ENCODE measurements at places on chromosomes 7 and 10.

DNA sequence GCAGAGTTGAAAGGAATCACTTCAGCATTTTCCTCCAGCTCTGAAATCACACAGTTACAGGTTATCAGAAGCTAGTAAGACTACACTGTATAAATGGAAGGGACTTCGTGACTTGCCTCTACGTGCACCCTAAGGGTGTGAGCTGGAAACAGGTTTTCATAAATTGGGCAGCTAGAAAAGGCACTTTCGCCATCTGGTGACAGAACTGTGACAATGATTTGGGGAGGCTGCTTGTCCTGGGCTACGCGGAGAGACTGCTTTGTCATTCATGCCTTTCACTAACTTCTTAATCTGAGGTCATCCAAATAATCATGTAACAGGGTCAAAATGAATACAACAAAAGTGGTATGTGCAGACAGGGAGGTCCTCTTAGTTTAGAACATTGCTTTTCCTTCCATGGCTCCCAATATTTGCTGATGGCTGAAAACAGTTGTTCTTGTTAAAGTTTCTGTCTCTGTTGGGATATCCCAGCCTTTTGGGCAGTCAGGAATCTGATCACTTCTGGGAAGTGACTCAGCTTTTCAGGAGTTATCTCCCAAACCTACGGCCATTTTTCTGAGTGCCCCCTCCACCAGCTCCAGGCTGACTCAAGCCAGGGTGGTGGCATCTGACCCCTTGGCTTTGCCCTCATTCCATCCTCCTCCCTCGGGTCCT lies 17.8 kb downstream of the VWC2 start:
- no peak for DNase-seq

- no peak for DNase-seq
Measured at GRCh38 chr7:69906283-69906995, 308.2 kb downstream of the AUTS2 start.

DNA sequence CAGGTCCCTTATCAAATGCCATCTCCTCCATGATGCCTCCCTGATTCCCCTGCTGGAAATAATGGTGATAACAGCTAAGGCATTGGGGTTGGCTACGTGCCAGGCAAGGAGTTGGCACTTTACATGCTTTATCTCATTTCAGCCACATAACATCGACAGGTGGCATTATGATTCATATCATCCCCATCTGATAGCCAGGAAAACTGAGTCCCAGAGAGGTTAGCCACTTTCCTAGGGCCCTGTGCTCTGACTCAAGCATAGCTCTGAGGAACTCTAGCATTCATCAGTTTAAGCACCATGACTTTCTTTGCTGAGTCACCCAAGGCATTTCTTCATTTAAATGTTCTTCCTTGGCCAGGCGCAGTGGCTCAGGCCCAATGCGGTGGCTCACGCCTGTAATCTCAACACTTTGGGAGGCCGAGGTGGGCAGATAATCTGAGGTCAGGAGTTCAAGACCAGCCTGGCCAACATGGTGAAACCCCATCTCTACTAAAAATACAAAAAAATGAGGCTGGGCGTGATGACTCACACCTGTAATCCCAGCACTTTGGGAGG lies 6.6 kb downstream of the LEP start:
- no peak for DNase-seq

- no peak for DNase-seq
Measured at GRCh38 chr7:14137676-14138075, 148.2 kb upstream of the ETV1 start.

DNA sequence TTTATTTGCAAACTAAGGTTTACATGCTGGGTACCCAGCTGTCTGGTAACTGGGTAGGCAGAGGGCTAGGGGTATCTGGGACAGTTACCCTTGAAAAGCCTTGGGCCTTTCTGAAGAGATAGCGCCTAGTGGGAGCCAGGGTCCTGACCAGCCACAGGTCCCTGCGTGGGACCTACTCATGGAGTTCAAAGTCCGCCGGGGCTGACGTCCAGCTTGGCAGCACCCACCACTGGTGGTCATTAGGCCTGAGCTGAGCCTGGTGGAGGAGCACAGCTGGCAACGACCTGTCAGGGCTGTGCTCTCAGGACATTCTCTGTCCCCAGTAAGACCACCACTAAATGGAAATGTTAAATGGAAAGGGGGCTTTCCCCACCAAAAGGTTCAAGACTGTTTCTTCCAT lies 20.0 kb downstream of the GUSB start:
- DNase-seq: no peak

DNA sequence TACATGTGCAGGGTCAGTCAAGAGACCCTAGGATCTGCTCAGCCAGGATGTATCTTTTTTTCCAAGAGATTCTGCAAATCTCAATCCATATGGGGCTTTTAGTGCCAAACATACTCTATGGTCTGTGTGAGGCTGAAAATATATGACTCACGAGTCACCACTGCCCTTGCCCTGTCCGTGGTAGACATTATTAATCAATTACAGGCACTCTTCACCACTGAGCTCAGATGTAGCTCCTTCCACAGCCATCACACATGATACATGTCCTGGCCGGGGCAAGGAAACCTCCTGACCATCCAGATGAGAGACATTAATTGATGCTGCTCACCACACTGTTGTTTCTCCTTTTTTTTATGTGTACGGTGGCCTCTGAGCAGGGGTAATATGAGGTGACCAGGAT lies 90.2 kb upstream of the RET start:
- DNase-seq: no peak

- DNase-seq: no peak
Measured at GRCh38 chr10:59713196-59713821, 3.7 kb upstream of the SLC16A9 start.

DNA sequence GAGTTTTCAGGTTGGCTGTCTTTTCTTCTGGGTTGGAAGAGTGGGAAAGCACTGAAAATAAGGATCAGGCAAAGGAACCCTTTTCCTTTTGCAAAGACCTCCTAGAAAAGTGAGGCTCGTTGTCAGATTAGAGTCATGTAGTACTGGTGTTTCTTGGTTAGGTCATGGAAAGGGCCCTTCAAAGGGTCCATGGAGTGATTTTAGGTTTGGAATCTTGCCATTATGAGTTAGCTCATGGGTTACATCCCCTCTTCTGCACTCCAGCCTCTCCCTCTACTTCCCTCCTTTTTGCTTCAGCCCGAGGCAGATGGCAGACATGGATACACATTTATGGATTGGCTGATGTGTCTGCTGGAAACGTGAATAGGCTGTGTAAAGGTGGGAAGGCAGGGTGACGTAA lies 47.0 kb downstream of the CREB5 start:
- DNase-seq: no peak

DNA sequence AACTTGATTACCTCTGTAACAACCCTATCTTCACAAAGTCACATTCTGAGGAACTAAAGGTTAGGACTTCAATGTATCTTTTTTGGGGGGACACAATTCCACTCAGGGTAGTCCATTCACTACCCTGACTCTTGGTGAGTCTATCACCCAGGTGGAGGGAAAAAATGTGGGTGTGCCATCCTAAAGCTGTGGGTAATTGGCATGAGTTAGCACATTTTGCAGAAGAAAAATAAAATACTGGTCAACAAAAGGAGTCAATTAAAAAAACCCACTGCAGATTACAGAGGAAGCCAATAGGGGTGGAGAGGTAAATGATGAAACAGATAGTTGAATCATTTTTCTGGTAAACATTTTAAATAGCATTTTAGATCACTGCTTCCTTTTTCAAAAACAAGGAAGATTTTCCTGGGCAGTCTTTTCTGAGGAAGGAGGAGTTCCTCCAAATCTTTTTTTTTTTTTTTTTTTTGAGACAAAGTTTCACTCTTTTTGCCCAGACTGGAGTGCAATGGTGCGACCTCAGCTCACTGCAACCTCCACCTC lies 5.1 kb upstream of the BLVRA start:
- DNase-seq: no peak

DNA sequence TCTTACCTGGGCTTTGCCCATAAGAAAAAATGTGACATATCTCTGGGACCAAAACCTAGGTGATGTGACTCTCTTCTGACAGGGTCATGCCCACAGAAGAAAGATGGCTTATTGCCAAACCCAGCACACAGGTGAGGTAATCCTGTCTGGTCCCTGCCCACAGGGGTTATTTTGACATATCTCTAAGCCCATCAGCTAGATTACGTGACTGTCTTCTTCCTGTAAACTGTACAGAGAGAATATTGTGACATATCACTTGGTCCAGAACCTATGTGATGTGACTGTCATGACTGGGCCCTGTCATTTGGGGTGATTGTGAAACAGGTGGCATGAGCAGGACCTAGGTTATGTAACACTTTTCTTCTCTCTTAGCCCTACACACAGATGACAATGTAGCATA lies 48.8 kb upstream of the ZNF680 start:
- DNase-seq: no peak

DNA sequence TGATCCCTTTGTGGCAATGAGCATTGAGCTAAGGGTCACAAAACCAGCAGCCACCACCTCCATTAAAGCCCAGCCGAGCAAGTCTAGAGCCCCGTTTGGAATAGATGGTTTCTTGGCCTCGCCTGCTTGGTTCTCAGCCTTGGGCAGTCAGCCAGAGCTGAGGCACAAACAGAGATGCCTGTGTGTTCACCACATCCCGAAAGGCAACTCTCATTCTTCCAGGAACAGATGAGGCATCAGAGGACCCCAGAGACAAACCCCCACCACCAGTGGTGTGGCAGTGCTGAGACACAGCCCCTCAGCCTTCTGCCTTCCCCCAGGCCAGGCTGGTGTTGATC lies 203.3 kb upstream of the ZMIZ1 start:
- no peak for DNase-seq

- DNase-seq: no peak
Measured at GRCh38 chr10:73983096-73984047, 14.5 kb upstream of the VCL start.

- DNase-seq: no peak
Measured at GRCh38 chr10:123518765-123519164, 147.4 kb upstream of the GPR26 start.

DNA sequence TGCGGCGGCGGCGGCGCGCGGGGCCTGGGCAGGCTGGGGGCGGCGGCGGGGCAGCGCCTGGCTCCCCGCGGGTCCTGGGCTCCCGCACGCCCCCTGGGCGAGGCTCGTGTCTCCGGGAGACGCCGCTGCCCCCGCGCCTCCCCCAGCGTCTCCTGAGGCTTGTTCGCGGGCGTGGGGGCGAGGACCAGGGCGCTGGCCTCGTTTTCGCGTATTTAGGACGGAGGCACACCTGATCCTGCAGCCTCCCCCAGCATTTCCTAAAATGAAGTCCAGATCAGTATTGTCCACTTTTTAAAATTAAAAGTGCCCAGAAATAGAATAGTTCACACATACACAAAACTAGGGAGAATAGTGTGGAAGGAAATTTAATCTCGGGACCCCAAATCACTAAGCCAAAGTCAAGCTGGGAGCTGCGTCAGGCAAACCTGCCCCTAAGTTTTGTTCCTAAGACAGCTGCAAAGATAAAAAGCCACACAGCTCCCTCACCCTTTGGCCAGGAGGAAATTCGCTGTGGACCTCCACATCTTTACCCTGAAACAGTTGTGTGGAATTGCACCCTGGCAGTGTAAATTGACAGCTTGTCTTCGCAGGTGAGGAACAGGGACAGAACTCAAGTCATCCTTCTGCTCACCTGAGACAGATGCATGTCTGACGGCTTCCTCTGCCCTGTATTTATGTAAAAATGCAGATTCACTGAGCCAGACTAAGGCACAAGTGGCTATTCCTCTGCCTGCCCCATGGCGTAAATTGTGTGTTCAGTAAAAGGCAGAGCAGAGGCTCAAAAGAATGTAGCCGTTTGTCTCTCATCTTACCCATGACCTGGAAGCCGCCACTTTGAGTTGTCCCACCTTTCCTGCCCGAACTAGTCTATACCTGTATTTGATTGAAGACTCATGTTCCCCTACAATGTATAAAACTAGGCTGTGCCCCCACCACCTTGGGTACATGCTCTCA lies 740 bp downstream of the GALNT11 start:
- DNase-seq: no peak

GRCh38 chr7:5591278-5591874 lies 167.7 kb upstream of the TNRC18 start:
- DNase-seq: no peak

DNA sequence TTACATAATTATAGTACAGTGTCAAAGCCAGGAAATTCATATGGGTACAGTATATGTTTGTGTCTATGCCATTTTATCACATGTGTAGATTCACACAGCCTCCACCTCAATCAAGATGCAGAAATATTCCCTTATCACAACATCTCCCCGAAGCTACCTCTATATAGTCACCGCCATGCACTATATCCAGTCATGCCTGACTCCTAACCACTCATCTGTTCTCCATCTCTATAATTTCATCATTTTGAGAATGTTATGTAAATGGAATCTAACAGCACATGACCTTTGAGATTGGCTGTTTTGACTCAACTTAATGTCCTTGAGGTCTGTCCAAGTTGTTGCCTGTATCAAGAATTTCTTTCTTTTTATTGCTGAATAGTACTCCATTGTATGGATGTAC lies 22.3 kb upstream of the SLC25A13 start:
- no peak for DNase-seq

GRCh38 chr7:74542558-74543117 lies 88.9 kb downstream of the GTF2IRD1 start:
- DNase-seq: no peak

DNA sequence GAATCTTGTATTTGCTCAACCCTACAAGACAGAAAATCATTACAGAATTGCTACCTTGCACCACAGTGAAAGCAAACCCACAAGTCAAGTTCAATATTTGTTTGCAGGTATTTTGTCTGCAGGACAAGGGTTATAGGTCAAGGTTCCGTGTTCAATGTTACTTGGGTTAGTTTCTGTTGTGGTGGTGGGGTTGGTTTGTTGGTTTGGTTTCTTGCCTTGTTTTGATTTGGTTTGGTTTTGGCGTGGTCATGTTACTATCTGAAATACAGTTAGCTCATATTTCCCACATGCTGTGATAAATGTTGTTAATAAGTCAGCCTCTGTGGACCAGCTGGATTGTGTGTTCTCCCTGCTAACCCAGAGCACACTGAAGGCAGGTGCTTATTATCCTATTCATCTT lies 75.6 kb upstream of the INSIG1 start:
- no peak for DNase-seq

DNA sequence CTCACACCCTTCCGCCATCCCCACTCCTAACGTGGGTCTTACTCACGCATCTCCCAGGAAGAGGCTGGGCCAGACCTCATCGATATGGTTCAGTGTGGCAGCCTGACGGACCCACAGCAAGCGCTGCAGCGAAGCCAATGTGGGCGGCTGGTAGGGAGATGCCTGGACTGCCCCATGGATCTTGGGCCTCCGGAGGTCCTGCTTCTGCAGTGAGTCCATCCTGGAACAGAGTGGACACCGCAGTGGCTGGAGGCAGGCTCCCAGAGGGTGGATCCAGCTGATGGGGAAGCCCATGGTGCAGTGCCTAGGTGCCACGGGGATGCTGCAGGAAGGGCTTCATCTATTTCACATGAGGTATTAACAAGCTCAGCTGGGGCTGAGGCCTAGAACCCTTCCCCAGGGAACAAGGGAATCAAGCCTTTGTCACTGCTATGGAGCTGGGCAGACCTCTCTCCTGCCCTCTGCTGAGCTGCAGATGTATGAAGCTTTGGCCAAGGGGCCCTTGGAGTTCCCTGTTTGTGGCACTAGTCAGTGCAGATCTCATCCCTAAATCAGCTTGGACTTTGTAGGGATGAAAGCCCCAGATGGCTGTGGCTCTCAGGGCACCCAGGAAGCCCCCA lies 13.7 kb upstream of the SAMD8 start:
- no peak for DNase-seq

- no peak for DNase-seq
Measured at GRCh38 chr10:125633517-125633999, 49.4 kb downstream of the TEX36 start.

GRCh38 chr10:69242040-69242851 lies 22.1 kb downstream of the HKDC1 start:
- DNase-seq: no peak
